ENCODE measurements at places on chromosomes 1 and 21. TPM values are rescaled to one million over a fixed set of nuclear protein-coding genes. Genes with fewer than 3 reads are reported as not detected.

Gene SPEN
- total RNA-seq: 23.7 TPM

Gene TTLL10
- not detected for total RNA-seq

Gene LRRC53
- not detected for total RNA-seq

Gene DISP1
- 3.0 TPM for total RNA-seq

Measured in A375 (cell line).